ENCODE measurements at places on chromosomes 13 and 19.
A peak's percentile ranks its signal among the peaks of the same experiment; 100 is the strongest.

GRCh38 chr19:39277598-39277997 is 9.4 kb downstream of the IFNL2 start:
- no peak for DNase-seq

GRCh38 chr13:110915874-110916206 is 971 bp upstream of the ANKRD10 start:
- DNase-seq, result no peak

- no peak for DNase-seq
Measured at GRCh38 chr13:35530581-35530980, 54.1 kb upstream of the MAB21L1 start.

GRCh38 chr13:71602344-71602743 is 264.7 kb downstream of the DACH1 start:
- no peak for DNase-seq

DNA sequence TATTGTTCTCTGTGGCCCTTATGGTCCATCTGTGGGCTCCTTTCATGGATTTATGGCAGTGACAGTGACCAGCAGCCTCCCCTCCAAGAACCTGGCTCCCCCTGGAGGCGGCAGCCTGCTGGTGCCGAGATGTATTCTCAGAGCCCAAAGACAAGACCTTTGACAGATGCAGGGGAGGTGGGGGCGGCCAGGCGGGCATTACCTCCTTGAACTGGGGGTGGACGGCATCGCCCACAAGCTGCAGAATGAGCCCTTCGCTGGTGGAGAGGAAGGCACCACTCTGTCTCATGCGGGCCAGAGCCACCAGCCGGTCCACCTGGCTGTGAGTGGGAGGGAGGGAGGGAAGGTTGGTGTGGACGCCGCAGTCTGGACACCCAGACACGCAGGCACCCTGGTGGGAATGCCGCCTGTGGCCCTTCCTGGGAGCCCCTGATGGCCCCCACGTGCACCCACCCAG is 6.6 kb downstream of the ISOC2 start:
- DNase-seq, result no peak

DNA sequence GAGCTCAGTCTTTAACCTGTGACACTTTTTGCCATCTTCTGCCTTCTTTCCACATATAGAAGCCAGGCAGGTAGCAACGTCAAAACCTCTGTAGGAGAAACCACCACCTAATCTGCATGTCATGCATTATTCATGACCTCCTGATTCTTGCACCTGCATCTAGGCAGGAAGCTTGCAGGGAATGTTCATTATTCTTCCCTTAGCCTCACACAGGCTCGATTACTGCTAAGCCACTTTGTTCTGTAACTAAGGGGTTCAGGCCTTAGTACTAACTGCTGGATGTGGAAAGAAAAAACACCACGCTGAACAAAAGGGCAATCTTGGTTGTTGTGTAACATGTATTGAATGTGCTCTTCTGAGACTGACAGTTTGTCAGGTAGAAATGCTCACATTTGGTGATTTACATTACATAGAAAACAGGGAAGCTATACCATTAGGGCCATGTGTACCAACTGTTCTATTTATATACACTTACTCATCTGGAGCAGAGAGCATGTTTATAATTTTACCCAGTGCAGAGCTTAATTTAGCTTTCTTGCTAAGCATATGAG is 366.9 kb downstream of the KLF12 start:
- DNase-seq, result no peak

DNA sequence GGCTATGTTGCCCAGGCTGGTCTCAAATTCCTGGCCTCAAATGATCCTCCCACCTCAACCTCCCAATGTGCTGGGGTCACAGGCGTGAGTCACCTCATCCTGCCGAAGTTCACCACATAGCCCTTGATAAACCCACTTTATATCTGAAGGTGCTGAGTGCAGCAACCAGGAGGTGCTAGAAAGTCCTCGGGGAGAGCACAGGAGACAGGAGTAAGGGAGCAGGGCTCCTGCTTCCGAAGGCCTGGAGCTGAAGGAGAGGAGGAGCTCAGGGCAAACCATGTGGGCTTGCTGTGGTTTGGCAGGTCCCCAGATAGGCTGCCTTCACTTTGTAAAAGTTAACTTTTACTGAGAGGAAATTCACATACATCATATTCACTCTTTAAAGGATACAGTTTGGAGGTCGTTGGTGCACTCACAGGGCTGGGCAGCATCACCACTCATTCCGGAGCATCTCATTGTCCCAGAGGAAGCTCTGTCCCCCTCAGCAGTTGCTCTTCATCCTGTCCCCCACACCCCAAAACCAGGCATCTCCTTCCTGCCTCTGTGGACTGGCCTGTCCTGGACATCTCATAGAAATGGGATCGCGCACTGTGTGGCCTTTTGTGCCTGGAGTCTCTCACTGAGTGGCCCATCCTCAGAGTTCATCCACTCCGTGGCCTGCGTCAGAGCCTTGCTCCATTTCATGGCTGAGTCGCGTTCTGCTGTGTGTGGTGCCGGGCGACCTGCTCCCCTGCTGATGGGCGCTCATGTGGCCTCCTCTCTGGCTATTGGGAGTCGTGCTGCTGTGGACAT is 49.5 kb downstream of the KDM4B start:
- peak; percentile 67 for DNase-seq

DNA sequence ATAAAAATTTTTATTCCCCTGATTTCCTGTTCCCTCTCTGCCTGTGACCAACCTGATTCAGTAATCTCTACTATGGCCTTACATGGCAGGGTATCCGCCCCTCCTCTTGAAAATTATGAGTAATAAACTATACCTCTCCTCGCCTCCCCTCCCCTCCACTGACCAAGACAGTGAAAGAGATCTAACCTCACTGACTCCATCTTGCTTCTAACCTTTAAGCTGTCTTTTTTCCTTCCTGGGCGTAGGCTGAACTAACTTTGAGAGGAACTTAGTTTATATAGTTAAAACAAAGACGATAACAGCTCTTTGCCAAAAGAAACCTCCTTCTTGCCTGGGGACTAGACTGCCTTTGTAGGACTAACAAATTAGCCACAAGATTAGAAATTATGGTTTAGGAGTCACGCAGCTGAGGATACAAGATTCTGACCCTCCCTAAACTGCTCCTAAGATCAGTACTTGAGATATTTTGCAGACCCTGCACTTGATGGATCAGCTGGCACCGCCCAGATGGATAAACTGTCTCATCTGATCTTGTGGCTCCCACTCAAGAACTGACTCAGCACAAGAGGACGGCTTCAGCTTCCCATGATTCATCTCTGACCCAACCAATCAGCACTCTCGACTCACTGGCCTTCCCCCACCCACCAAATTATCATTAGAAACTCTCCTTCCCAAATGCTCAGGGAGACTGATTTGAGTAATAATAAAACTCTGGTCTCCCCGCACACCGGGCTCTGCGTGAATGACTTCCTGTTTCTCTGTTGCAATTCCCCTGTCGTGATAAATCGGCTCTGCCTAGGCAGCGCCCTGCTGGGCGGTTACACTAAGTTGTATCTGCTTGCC is 187.1 kb downstream of the TDRD3 start:
- DNase-seq, result peak; percentile 49

DNA sequence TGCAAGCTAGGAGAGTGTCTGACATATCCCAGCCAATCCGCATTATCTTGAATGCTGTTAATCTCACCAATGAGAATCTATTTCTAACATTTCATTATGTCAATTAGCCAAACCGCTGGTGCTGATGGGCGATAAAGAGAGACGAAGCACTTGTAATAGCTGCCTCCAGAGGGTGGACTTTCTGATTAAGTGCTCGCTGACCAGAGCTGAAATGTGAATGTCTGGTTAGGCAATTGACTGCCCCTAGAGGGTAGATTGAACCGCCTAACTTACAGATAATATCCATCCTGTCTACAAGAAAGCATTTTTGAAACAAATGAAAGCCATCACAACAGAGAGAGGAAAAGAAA is 552 bp upstream of the GRWD1 start:
- peak; percentile 82 for DNase-seq

- no peak for DNase-seq
Measured at GRCh38 chr13:60348097-60348496, 48.9 kb upstream of the TDRD3 start.

- DNase-seq, result peak; percentile 89
Measured at GRCh38 chr13:31765138-31765785, 25.9 kb downstream of the RXFP2 start.

DNA sequence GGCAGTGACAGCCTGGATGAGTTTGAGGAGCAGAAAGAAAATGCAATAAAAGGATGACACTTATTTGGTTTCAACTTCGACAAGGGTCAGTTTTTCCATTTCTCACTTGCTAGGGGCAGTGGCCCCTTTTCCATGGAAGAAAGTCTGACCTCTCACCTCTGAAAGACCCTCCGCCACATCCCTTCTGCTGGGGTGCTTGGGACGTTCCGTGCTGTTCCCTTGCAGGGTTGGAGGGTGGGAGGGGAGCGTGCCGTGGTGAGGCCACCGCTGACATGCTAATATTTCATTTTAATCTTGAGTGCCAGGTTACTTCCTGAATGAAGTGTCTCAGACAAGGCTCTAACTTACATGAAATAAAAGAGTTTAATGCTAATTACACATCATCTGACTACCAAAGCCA is 5.2 kb upstream of the ZNF536 start:
- no peak for DNase-seq

DNA sequence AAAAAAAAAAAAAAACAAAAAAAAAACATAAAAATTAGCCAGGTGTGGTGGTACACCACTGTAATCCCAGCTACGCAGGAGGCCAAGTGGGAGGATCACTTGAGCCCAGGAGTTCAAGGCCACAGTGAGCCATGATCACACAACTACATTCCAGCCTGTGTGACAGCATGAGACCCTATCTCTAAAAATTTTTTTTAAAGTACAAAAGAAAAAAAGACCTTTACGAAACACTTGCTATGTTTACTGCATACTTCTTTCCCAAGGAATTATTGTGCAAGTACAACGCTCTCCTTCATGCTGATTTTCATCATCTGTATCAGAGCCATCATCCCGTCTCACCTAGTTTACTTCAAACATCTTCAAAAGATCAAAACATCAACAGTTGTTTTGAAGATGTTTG is 28.6 kb upstream of the ZNF780A start:
- DNase-seq, result no peak

DNA sequence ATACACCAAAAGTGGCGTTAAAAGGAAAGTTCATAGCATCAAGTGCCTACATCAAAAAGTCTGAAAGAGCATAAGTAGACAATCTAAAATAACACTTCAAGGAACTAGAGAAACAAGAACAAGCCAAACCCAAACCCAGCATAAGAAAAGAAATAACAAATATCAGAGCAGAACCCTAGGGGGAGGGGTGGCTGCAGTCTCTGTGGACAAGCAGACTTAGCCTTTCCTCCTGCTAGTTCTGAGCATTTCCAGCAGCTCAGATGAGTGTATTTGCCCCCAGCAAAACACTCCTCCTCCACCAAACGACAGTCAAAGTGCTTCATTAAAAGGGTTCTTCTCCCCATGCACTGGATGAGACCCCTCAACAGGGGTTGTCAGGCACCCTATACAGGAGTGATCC is 7.1 kb upstream of the ZNF90 start:
- DNase-seq, result no peak

- DNase-seq, result no peak
Measured at GRCh38 chr19:15576526-15577156, 38.4 kb upstream of the CYP4F8 start.

- DNase-seq, result no peak
Measured at GRCh38 chr19:2507109-2507508, 31.2 kb downstream of the GADD45B start.
